CD4-positive, alpha-beta T cell (primary cell): ENCODE measurements at places on chromosomes 3 and 15.

DNA sequence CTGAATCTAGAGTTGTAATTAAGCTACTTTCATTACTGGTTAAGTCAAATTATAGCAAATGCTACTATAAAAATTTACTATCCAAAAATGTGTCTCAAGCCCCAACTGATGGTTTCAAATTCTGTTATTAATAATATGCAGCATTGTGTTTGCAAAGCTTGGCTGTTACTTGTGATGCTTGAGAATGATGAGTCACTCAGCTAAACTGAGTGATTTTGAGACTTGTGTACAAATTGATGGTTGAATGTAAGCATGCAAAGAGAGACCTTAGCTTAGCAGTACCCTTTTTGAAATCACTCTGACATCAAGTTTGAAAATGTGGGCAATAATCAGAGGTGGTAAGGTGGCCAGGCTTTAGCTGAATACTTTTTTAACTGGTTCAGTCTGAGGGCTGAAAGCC is 27.6 kb downstream of the OPA1 start:
- no peak for DNase-seq

DNA sequence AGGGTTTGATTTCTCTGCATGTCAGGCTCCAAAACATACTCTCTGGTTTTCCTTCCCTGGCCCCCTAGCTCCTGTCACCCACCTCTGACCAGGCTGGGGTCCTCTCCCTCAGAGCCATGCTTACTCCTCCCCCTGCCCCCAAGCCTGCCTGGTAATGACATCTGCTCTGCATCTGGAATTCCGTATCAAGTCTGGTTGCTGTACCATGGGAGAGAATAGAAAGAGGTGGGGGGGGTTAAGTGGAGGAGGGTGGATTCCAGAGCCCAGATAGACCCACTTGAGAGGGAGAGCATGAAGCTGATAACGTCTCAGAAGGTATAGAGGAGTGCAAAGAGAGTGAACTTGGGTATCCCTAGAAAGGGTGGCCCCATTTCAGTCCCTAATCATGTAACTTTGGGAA is 4.2 kb downstream of the IGDCC4 start:
- no peak for DNase-seq

DNA sequence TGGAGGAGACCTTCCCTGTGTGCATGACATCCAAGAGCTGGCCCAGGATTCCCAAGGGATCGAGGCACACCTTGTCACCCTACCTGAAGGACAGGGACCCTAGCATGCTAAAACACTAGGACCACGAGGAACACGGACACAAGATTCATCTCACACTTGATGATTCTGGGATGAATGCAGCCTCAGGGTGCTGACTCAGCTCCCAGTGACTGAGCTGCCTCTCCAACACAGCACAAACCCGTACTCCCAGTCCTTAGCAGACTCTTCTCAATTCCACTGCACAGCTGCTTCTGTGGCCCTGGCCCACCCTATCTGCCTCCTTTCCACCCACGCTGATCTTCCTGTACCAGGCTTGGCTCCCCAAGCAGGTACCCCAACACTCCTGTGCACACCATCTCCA is 9.1 kb upstream of the OXTR start:
- no peak for DNase-seq

GRCh38 chr15:67839499-67839928 is 331 bp downstream of the RNU6-1 start:
- no peak for DNase-seq

DNA sequence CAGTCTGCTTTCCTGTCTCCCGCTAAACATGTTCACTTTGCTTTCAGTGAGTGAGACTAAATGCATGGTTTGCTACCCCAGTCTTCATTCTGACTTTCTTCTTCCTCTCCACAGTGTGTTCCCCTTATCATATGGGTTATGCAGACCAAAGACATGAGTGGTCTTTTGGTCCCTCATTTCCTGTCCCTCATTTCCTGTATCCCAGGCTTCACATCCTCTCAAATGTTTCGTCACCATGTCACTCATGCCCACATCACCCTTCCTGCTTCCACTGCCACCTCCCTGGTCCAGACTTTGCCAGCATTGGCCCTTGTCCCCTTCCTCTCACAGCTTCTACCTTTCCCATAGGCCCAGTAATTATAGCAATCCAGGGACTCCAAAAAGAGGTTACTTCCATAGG is 209.0 kb downstream of the MYRIP start:
- no peak for DNase-seq

DNA sequence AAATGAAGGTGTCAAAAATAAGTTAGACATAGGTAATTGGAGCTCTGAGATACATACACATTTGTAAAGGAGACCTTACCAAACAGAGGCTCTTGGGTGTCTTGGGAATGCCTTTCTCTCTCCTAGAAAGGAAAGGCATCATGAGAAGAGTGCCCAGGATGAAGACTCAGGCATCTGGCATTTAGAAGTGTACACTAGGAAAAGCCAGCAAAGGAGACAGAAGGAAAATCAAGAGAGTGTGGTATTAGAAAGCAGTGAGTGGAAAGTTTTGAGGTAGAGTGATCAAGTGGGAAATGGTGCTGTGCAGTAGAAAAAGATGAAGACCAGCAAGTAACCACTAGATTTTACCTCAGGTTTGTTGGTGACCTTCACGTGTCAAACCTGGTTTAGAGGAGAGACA is 16.1 kb downstream of the UBE2E1 start:
- no peak for DNase-seq
